ENCODE measurements at places on chromosomes 13 and 19. TPM values are rescaled to one million over a fixed set of nuclear protein-coding genes. Genes with fewer than 3 reads are reported as not detected.

B3GLCT gene
- polyA plus RNA-seq: 1.2 TPM

ZNF565 gene
- 4.8 TPM for polyA plus RNA-seq

FKRP gene
- polyA plus RNA-seq: 1.4 TPM

POGLUT2 gene
- 0.92 TPM for polyA plus RNA-seq

ASF1B gene
- polyA plus RNA-seq: 13.6 TPM

SYNE4 gene
- 3.9 TPM for polyA plus RNA-seq
